Inflammatory macrophage treated with lipopolysaccharide for 4 hours (primary cell): ENCODE measurements at places on chromosomes 13 and 19.

- no peak for DNase-seq
Measured at GRCh38 chr19:49155005-49155819, at the start of gene HRC. Gene HRC (minus strand): TSS chr19:49155396. CDS start chr19:49155237, 159 bp downstream.

- DNase-seq: no peak
Measured at GRCh38 chr13:19634256-19634740, 839 bp downstream of the MPHOSPH8 start.

DNA sequence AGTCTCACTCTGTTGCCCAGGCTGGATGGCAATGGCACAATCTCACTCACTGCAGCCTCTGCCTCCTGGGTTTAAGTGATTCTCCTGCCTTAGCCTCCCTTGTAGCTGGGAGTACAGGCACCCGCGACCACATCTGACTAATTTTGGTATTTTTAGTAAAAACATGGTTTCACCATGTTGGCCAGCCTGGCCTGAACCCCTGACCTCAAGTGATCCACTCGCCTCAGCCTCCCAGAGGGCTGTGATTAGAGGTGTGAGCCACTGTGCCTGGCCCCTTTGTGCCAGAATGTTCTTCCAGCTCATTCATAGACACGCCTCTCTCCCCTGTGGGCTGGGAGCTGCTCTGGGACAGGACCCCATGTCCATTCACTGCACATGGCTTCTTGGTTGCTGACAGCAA, 9.1 kb downstream of the MYDGF start:
- DNase-seq: no peak

- no peak for DNase-seq
Measured at GRCh38 chr19:20247016-20247683, 80.1 kb downstream of the ZNF486 start.

DNA sequence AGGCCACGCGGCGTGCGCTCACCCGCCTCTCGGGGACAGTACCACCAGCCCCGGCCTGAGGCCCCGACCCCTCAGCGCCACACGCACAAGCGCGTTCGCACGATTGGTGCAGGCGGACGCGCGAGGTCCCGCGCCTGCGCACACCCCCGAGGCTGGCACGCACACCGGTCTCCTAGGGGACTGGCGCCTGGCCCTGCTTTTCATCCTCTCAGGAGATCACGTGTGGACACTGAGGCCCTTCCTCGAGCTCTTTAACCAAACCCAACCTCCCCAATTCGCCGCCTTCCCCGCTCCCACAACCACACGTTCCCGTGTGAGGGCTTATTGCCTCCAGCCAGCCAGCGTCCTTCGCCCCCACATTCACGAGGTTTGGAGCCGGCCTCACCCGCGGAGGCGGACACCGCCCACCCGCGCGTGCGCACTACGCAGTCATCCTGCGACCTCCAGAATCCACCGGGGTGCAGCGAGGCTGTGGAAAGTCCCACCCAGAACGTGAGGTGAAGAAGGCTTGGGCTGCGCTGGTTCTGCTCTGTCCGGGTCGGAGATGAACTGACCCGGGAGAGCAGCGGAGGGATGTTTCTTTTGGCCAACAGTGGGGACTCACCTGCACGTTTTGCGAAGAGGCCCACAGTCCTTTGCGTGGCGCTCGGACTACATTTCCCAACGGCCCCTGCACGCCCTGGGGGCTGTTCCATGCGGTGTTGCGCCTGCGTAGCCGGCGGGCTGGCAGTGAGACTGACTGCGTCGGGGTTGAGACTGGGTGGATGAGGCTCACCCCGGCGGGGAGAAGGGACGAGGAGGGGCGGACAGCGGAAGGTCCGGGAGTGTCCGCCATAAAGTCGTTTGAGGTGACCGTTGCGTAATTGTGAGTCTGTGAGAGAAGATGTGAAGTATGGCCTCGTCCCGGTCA, 539 bp upstream of the ZNF667 start:
- peak; percentile 60 for DNase-seq

DNA sequence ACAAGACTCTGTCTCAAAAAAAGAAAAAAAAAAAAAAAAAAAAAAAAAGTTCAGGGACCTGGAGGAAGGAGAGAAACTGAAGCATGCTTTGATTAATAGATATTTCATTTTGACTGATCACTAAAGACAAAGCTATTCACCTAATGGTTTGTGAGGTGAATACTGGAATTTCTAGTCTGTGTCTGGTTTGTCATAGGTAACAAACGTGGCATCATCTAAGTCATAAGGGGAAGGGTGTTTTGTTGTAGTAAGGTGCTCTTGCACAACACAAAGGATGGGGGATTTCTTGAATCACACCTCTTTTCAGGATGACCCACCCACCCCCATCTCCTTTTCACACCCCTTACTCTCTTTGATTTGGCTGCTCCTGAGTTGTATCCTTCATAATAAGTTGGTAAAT, 13.8 kb upstream of the ZNF69 start:
- DNase-seq: no peak

- DNase-seq: no peak
Measured at GRCh38 chr19:3478409-3479176, 1.7 kb downstream of the SMIM24 start.

DNA sequence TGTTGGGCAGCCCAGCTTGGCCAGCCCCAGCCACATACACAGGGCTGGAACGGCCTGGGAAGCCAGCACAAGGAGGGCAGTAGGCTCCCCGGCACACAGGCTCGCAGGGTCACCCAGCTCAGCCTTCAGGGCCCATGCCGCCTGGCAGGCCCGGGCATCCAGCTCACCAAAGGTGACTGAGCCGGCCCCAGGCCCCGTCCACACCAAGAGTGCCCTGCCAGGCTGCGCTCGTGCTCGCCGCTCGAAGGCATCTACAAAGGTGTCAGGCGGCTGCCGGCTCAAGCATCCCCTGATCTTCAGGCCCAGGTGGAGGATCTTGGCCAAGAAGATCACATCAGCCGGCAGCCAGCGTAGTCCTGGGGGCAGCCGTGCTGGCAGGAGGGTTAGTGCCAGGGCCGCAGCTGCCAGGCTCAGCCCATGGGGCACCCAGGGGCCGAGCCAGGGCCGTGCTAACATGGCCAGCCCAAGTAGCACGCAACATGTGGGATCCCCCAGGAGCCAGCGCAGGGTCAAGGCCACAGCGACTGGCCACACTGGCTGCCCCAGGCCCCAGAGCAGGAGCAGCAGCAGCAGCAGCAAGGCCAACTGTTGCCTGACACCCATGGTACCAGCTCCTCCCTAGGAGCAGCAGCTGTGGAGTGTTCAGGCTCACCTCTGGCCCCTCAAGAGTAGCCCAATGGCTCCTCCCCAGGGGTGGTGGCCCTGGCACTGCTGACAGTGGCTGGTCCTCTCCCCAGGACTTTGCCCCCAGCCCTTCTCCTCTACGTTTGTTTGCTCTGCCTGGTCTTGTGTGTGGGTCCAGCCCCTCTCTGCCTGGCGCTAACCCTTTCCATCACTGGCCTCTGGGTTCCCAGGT, at the start of gene SLC27A5:
Gene SLC27A5 (minus strand): TSS at position 640 of the 856 bp plus-strand sequence. CDS start 37 bp downstream, at position 603.
- no peak for DNase-seq

DNA sequence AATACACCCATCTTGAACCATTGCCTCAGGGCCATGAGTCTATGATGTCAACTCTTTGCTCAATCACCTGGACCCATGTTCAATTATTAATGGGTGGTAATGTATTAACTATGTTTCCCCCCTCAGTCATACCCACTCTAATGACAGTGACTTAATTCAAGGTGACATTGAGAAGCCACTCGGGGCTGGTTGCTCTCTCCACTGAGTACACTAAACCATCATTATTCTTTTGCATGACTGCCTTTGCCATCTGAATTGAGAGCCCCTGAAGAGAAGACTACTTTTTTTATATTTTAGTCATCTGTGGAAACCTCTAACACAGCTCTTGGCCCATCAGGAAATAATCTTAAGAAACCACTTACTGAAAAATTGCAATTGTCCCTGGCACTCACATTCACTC, 139.2 kb upstream of the SOX21 start:
- DNase-seq: no peak

GRCh38 chr13:33078263-33078662, 62.0 kb downstream of the KL start:
- no peak for DNase-seq

DNA sequence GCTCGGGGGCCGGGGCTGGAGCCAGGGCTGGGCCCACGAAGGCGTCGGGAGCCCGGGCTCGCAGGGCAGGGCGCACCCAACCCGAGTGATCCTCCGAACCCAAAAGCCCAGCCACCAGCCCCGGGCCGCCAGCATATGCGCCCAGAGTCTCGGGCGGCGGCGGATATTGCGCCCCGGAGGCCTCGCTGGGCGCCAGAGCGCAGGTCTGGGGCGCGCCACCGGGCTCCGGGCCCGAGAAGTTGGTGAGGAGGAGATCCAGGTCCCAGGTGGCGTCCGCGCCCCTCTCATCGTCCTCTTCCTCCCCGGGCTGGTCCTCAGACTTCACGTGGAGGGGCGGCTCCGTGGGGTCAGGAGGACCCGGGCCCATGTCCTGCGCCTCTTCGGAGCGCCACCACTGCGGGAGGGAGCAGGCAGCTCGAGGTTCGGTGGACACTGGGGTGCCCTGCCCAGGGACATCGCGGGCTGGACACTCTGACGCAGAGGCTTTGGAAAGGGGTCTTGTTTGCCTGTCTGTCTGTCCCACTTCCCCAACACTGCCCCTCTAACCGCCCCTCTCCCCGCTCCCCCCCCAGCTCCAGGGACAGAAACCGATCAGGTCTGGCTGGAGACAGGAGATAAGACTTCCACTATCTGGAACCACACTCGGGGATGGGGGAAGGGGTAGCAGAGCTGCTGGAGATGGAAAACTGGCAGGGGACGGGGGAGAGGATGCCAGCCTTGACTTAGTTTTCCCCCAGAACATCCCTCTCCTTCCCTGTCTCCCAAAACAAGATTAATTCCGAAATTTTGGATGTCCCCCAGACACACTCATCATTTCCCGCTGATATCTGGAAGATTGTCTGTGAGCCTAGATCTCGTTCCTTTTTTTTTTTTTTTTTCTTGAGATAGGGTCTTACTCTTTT, 1.0 kb downstream of the KLF1 start:
- no peak for DNase-seq

GRCh38 chr13:94712287-94712811, at the start of gene SOX21:
Gene SOX21 (minus strand): TSS chr13:94712545. CDS start chr13:94712049, 496 bp downstream.
- DNase-seq: no peak

GRCh38 chr13:112251930-112252585, 124.1 kb upstream of the SPACA7 start:
- DNase-seq: no peak

- DNase-seq: no peak
Measured at GRCh38 chr13:43300865-43301264, 277.5 kb downstream of the DNAJC15 start.

GRCh38 chr13:74651121-74651520, 516.9 kb upstream of the KLF12 start:
- DNase-seq: no peak

DNA sequence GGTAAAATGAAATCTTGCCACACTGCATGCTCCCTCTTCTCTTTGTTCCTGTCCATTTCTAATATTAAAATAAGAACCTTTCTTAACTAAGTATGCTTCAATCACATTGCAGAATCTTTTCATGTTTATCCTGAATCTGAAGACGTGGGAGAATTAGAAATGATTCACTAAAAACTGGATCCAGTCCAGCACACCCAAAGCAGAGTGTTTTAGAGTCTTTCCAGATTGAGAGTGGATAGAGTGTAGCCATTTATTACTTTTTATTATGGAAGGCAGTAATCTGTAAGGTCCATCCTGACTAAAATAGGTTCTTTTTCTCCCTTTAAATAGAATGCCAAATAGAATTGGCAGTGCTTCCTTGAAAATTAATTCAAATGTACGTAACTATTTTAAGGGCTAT, 453.5 kb downstream of the TDRD3 start:
- no peak for DNase-seq

DNA sequence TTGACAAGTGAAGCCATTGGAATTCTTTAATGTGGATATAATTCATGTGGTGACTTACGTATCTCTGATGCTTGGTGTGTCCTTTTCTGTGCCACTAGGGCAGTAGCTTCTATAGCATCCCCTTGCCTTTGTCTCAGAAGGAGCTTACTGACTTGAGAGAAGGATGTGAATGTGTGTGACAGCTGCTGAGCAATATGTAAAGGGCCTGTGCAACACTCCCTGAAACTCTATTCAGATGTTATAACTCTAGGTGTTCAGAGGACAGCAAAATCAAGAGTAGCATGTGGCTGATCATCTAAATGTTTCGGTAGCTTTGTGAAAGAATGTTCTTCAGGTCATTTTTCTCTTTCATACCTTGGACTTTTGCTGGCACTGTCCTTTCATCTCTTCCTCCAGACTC, 189.5 kb downstream of the LMO7 start:
- no peak for DNase-seq

DNA sequence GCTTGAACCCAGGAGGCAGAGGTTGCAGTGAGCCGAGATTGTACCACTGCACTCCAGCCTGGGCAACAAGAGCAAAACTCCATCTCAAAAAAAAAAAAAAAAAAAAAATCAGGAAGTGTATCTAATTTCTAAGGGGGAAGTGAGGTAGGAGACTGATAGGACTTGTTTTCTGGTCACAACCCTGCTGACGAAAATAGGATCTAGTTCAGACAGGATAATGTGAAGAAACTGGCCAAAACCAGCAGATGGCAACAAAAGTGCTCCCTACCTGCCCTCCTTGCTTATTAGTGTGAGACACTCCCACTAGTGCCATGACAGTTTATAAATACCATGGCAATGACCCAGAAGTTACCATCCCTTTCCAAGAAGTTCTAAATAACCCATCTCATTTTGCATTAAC, 36.0 kb upstream of the KPNA3 start:
- DNase-seq: peak; percentile 74

DNA sequence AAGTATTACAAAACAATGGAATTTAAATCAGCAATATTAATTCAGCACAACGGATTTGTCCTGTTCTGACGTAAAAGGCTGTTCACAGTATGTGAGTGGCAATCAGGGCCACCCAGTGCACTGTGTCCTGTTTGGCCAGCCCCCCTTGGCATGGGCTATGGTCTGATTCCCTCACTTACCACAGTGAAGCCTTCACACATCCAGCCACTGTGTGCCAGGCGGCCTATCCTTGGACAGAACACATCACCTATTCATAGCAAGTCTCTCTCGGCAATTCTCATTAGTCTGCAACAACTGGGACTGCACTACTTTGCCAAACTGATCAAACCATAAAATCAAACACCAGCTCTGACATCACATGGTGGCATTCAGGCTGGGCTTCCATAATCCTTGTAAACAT, 221.5 kb upstream of the TSHZ3 start:
- no peak for DNase-seq

DNA sequence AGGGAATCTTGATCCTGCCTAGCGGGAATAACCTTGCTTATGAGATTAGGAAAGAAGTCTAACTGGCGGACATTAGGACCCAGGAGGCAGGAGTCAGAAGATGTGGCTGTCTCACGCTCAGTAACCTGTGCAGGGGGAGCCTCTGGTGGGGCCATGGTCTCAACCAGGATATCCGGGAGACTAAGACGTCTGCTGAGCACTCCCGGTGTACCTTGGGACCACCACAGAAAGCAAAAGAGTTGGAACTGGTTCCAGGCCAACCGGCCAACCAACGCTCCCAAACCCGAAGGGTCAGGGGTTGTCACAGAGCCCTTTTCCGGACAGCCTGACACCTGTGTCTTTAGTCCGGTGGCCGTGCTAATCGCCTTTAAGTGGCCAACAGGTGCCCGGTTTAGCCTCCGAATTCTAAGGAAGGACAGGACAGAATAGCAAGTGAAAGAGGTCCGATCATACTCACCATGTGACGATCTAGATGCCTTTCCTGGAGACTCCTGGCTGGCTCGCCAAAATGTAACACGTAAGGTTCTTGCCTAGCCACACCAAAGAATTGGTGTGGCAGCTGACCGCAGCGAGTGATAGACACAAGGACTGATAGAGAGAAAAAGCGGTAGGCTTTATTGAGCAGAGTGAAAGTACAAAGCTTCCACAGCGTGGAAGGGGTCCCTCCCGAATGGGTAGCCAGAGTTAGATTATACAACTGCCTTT, 103.9 kb upstream of the DIAPH3 start:
- DNase-seq: no peak
